ENCODE measurements at places on chromosomes 12 and 14.

DNA sequence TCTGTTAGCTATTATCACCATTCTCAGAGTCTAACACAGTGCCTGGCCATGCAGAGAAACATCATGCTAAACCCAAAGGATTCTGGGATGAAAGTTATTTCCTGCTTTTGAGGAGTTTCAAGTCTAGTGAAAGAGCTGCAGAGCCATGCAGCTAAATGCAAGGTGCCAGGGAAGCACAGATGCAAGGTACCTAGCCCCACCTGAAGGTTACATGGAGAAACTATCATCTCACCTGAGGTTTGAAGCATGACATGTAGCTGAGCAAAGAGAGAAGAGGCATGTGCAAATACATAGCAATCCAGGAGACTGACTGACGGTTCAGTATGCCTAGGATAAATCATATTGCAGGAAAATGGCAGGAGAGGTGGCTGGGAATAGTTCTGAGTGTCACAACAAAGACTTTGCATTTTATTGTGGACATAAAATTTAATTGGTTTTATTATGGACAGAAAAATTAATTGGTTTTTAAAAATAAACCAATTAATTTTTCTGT lies 170.4 kb downstream of the PRKD1 start:
- no peak for DNase-seq

GRCh38 chr12:75155962-75156361 lies 53.7 kb downstream of the KCNC2 start:
- DNase-seq, result no peak

DNA sequence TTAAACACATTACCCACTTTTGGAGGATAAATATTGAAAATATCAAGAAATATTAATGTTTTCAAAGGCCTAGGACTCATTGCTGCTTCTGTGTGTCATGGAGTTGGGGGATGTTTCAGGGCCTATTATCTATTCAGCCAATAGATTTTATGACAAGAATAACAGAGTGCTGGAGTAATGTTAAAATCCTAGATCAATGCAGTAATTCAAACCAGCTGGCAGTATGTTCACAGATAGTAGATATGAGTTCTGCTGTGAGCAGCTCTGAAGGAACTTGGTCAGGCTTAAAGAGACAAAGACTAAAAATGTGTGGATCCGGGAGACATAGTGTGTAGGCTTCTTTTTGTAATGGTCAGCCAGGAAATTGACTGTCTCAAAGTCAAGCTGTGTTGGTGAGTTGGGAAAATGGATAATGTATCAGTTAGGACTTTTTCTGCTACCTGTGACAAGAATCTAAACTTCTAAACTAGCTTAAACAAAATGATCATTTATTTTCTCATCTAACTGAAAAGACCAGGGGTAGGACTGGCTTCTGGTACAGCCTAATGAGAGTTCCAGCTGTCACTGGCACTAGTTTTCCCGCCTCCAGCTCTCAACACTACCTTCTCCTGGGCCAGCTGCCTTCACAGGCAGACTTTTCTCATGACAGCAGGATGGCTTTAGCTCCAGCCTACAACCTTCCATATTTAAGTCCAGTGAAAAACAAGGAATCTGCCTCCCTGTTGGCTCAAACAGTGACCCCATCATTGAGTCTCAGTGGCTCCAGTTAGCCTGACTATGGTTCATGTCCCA lies 16.3 kb upstream of the POLR3B start:
- peak; percentile 56 for DNase-seq

- DNase-seq, result no peak
Measured at GRCh38 chr12:5059358-5059757, 15.7 kb downstream of the KCNA5 start.

DNA sequence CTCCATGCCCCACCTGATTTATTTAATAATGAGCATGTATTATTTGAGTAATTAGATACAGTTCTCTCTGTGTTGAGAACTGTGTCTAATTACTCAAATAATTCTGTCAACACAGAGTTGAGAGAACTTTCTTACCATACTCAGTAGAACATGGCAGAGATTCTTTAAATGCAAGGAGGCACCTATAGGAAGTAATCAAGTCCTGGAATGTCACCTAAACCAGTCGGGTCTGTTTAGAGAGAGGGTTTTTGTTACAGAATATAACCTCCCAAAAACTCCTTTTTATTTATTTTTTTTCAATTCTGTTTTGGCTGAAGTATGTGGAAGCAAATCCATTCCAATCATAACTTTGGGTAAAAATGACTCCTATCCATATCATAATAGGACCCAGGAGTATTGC lies 37.5 kb upstream of the CIT start:
- DNase-seq, result no peak

DNA sequence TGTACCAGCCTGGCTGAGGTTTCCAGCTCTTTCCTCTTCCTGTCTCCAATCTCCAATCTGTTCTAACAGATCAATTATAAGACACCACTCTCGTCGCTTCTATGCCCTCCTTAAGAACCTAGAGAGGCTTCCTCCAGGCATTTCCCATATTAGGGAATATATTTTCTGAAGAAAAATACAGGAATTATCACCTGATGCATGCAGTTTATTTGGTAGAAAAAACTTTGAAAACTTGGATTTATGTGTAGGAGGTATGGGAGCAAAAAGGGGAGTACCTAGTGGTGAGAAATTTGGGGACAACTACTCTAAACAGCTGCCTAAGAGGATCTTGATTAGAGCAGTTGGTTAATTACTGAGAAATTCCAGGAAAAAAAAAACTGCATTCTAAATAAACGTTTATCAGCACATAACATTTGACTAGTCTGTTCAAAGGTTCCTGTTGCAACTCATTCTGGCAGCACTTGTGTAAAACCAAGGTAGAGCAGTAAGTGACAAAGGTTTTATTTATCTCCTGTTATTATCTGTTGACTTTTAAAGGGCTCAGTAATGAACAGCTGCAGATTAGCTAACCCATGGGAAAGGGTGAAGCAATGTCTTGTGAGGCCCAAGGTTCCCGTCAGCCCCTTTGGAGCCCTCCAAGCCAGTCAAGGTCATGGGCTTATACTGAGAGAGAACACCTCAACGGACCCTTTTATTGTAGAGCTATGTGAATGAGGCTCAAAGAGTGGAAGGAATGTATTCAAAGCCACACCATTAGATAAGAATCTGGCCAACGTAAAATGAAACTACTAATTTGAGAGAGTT lies 36.4 kb upstream of the NR1H4 start:
- DNase-seq, result no peak

DNA sequence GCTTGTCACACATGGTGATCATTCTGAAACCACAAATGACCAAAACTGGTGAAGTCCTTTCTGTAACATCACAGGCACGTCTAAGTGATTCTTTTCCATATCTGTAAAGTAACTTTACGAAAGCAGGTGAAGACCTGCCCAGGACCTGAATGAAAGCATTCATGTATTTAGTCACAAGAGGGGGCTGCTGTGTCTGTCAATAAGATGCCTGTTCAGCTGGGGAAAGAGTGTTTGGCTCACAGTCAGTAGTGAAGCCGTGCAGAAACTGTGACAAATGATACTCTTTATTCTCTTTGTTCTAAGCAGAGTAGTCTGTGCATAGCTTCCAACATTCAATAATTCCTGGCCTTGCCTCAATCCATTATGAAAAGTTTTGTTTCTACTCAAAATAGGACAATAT lies 373.5 kb upstream of the OR4E1 start:
- no peak for DNase-seq

- peak; percentile 38 for DNase-seq
Measured at GRCh38 chr12:106044773-106045172, 94.0 kb downstream of the NUAK1 start.

- peak; percentile 82 for DNase-seq
Measured at GRCh38 chr14:23078692-23079116, 16.2 kb downstream of the ACIN1 start.

DNA sequence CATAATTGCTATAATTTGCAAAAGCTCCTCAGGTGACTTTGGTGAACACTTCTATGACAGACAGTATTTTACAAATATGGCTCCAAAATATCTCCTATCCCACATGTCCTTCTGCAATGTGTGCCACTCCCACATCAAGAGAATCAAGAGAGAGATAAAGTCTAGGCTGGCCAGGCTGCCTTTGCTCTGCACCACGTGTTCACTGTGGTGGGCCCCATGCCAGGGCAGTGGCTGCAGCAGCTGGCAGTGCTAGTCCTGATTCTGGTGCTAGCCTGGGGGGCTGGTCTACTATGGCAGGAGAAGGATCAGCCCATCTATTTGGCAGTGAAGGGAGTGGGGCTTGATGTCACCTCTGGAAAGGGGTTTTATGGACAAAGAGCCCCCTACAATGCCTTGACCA lies 86.3 kb downstream of the DRAM1 start:
- no peak for DNase-seq

DNA sequence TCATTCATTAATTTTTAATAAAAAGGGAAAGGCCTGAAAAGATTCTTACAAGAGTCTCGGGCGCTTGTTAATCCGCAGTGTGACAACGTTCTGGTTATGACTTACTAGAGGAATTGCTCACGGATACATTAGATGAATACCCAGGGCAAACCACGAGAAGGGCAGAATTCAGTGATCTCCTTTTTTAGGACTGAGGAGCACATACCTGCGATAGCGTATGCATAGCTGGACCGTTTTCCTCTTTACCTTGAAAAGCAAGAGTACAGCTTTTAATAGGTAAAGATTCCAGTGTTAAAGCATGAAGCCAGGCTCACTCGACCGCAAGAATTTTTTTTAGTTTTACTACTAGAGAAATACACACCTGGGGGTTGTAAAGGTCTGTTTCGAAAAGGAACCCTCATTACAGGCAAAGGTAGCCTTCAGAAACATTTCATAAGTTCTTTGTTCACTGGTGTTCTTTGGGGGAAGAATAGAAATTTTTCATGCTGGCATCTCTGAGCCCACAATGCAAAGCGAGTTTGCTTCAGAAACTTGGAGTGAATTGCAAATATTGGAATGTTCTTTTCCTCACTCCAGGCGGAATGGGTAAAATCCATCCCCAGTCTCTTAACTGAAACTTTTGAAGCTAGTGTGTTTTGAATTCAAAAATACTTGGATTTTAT lies 953 bp downstream of the MAPK1IP1L start:
- peak; percentile 21 for DNase-seq

- DNase-seq, result no peak
Measured at GRCh38 chr12:19967001-19967400, 401.3 kb upstream of the PDE3A start.

- peak; percentile 55 for DNase-seq
Measured at GRCh38 chr14:100651999-100652508, 64.8 kb upstream of the BEGAIN start.

GRCh38 chr12:96360550-96360949 lies 39.7 kb downstream of the CDK17 start:
- DNase-seq, result no peak

GRCh38 chr12:52829986-52830770 lies 3.9 kb downstream of the KRT79 start:
- DNase-seq, result no peak

DNA sequence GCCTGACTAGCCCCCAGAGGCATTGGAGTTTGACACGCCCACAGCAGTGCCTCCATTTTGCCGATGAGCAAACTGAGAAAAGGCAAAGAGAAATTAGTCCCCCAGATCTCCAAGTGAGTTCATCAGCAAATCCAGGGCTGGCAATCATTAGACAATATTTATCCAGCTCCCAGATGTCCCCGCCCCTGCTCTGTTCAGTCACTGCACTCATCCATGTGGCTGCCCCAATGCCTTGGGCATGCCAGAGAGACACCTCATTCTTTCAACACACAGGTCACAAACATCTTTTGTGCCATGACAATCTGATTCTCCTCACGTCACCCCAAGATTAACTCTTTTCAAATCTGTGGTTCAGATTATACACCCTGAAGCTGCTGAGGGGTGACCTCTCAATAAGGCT lies 43.5 kb downstream of the DPF3 start:
- no peak for DNase-seq

DNA sequence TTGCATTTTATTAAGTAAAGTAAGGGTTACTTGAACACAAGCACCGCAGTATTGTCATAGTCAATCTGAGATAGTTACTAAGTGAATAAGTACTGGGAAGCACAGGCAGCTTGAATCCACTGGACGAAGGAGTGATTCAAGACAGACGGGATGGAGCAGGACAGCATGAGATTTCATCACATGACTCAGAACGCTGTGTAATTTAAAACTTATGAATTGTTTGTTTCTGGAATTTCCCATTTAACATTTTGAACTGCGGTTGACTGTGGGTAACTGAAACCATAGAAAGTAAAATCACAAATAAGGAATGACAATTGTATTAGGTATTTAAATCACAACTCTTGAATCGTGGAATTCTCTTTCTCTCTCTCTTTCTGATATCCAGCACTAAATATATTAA lies 1630.4 kb upstream of the SEL1L start:
- peak; percentile 87 for DNase-seq

DNA sequence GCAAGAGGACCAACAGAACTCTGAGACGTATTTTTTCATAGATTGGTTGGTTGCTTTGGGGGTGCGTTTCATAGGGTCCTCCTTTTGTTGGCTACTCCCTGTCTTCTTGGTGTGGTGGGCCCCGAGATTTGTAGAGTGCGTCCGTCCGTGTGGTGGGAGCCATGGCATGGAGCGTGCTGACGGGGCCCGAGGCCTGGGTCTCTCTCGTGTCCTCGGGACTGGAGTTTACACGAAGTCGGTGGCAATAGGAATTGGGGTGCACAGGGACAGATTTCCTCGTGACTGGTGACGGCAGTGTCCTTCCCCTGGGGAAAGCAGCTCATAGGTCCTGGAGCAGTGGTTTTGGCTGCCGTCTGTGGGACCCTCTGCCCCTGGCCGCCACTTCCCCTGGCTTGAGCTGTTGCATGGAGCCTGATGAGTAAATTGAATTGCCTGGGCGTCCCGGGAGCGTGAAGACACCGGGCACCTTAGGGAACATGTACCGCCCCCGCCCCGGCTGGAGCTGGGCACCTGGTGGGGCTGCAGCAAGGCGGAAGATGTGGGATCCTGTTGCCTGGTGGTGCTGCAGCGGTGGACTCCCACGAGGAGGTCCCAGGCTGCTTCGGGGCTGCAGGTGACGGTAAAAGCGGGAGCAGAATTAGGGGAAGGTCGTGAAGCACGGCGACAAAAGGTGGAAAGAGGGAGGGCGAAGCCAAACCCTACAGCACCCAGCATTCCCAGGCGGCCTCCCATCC lies 153.7 kb upstream of the ALG10B start:
- DNase-seq, result no peak

GRCh38 chr12:96248136-96248931 lies 54.2 kb downstream of the ELK3 start:
- no peak for DNase-seq

- no peak for DNase-seq
Measured at GRCh38 chr12:53963005-53963404, 8.3 kb downstream of the HOXC12 start.

- no peak for DNase-seq
Measured at GRCh38 chr14:98375566-98375965, 896.4 kb downstream of the BCL11B start.

- DNase-seq, result no peak
Measured at GRCh38 chr14:101625336-101626097, 64.2 kb downstream of the DIO3 start.

DNA sequence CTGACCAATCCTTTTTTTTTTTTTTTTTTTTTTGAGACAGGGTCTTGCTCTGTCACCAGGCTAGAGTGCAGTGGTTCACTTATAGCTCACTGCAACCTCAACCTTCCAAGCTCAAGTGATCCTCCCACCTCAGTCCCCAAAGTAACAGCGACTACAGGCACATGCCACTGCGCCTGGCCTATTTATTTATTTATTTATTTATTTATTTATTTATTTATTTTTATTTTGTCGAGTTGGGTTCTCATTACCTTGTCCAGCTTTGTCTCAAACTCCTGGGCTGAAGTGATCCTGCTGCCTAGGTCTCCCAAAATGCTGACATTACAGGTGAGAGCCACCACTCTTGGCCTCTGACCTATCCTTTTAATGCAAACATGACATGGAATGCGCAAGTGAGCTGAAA lies 124.4 kb downstream of the GXYLT1 start:
- no peak for DNase-seq

GRCh38 chr14:31194661-31195060 lies 12.9 kb downstream of the HECTD1 start:
- peak; percentile 29 for DNase-seq

- DNase-seq, result peak; percentile 5
Measured at GRCh38 chr14:95835121-95835730, 41.4 kb upstream of the TUNAR start.
